ENCODE measurements at places on chromosomes 13 and 19. TPM values are rescaled to one million over a fixed set of nuclear protein-coding genes. Genes with fewer than 3 reads are reported as not detected.

The ETHE1 gene
- 73.7 TPM for total RNA-seq

DNA sequence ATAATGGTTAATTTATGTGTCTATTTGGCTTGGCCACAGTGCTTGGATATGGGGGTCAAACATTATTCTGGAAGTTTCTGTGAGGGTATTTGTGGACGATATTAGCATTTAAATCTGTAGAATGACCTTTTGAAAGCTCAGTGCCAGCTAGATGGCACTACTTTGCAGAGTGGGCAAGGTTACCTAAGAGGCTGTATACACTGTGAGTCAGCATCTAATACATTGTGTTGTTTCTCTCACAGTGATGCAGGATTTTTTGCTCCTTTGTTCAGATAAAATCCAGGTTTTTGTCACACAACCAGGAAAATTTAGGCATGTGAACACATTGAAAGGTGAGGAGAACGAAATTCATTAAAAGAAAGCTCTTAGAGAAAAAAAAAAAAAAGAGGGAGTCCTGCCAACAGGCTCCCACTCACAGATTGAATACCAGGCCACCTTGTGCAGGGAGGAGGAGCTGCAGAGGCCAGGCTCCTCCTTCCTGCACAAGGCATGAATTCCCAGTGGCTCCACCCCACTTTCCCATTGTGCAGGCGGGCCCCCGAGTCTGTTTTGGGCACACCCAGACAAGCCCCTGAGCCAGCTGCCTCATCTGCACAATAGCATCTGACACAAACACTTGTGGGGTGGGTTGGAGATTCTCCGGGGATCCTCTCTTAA lies 551.0 kb upstream of the ATXN8OS start:
- DNase-seq, result no peak
- H3K27me3 ChIP-seq, result no peaks in the 10 kb centered on the region
- H3K27ac ChIP-seq, result no peak overlapping the region
- H3K4me3 ChIP-seq, result no peak overlapping the region
- no peaks in the 10 kb centered on the region for H3K36me3 ChIP-seq

DNA sequence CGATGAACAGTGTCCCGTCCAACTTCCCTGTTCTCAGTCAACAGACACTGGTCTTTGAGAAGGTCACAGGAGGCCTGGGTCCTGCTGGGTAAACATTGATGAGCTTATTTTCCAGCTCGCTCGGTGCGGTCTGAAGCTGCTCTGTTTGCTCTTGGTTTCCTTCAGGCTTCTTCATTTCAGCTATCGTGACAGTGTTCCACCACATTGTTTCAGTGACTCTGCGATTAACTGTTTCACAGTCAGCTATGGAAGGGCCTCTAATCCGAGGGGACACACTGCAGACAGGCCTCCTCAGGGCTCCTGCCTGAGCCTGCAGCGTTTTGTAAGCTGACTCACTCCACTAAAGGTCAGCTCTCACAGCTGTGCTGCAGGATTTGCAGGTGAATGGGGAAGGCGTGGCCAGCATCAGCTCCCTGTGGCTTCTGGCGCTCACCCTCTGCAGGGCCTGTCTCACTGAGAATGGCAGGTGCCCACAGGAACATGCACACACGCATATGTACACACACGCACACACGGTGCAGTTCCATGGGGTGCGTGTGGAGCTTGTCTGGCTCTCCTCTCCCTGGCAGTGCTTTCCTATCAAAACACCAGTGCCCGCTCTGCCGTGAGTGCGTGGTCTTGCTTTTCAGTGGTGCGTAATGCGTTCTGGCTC lies 62.9 kb upstream of the MCF2L start:
- no peak overlapping the region for H3K4me3 ChIP-seq
- H3K27ac ChIP-seq, result no peak overlapping the region
- DNase-seq, result no peak
- H3K27me3 ChIP-seq, result no peaks in the 10 kb centered on the region
- H3K36me3 ChIP-seq, result no peaks in the 10 kb centered on the region

- peaks cover 8% of the 10 kb centered on the region for H3K4me1 ChIP-seq
- H3K36me3 ChIP-seq, result peaks cover 3% of the 10 kb centered on the region
- H3K27me3 ChIP-seq, result no peaks in the 10 kb centered on the region
- H3K27ac ChIP-seq, result no peak overlapping the region
Observed at GRCh38 chr19:55497763-55498162, 9.5 kb downstream of the SSC5D start.

- peaks cover 50% of the 10 kb centered on the region for H3K27me3 ChIP-seq
- no peak overlapping the region for H3K27ac ChIP-seq
- peaks cover 22% of the 10 kb centered on the region for H3K4me1 ChIP-seq
- H3K36me3 ChIP-seq, result no peaks in the 10 kb centered on the region
- no peak for DNase-seq
Observed at GRCh38 chr19:50721441-50722137, 1.6 kb upstream of the CLEC11A start.

The ANGPTL4 gene
- total RNA-seq, result not detected

- H3K4me3 ChIP-seq, result peak overlapping the region; percentile 94
- no peaks in the 10 kb centered on the region for H3K27me3 ChIP-seq
- H3K36me3 ChIP-seq, result peaks cover 67% of the 10 kb centered on the region
- no peak for DNase-seq
- peak overlapping the region; percentile 93 for H3K27ac ChIP-seq
Observed at GRCh38 chr19:48248081-48248833, 7.5 kb downstream of the CARD8 start.

The SHISA2 gene
- 0.32 TPM for total RNA-seq

GRCh38 chr13:114229506-114229905 lies 5.2 kb upstream of the CDC16 start:
- no peak overlapping the region for H3K27ac ChIP-seq
- no peak overlapping the region for H3K4me3 ChIP-seq
- no peaks in the 10 kb centered on the region for H3K36me3 ChIP-seq
- DNase-seq, result no peak

The PABPC3 gene
- total RNA-seq, result 0.40 TPM

DNA sequence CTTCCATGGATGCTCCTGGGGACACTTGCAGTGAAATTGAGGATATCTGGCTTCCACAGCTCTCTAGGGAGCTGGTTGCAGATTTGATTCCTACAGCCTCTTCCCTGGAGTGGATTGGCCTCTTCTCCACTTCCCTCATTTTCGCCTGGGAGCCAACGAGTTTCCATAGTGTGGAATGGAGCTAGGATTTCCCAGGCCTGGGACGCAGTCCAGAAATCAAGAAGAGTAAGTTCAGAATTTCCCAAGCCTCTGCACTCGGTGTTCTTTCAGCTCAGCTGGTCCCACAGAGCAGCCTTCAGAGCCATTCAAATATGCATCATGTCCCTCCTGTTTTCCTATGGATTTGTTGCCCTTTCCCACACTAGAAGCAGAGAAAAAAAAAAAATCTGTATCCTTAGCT lies 68.2 kb downstream of the RAP2A start:
- H3K27ac ChIP-seq, result no peak overlapping the region
- DNase-seq, result no peak
- H3K4me3 ChIP-seq, result no peak overlapping the region
- H3K27me3 ChIP-seq, result peaks cover 16% of the 10 kb centered on the region
- no peaks in the 10 kb centered on the region for H3K36me3 ChIP-seq

DNA sequence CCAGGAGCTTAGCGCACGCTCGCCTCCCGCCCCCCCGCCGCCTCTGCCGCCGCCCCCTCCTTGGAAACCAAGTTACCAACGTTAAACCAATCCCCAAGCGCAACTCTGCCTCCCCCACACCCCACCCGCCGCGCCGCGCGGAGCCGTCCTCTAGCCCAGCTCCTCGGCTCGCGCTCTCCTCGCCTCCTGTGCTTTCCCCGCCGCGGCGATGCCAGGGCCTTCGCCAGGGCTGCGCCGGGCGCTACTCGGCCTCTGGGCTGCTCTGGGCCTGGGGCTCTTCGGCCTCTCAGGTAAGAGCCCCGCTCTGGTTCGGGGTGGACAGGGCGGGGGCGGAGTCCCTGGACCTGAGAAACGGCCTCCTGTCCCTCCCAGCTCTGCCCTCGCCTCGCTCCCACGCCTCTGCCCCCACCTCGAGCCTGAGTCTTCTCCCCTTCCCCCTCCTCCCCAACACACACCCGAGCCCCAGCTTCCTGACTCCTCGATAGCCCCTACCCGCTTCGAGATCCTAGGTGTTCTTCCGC lies at the start of gene ICAM5:
ICAM5 (plus strand) TSS at position 117 of the 521 bp plus-strand sequence; CDS start at position 209, 92 bp downstream.
- peaks cover 69% of the 10 kb centered on the region for H3K27me3 ChIP-seq
- H3K27ac ChIP-seq, result peak within 1 kb of the TSS; percentile 74
- peaks cover 81% of the 10 kb centered on the region for H3K4me1 ChIP-seq
- H3K4me3 ChIP-seq, result peak within 1 kb of the TSS; percentile 66
- peaks cover 21% of the 10 kb centered on the region for H3K36me3 ChIP-seq

The TGFBR3L gene
- 1.4 TPM for total RNA-seq

GRCh38 chr13:113771709-113772331 lies 12.8 kb downstream of the TMEM255B start:
- no peak overlapping the region for H3K4me3 ChIP-seq
- DNase-seq, result no peak
- H3K4me1 ChIP-seq, result peaks cover 5% of the 10 kb centered on the region
- H3K27me3 ChIP-seq, result no peaks in the 10 kb centered on the region
- no peaks in the 10 kb centered on the region for H3K36me3 ChIP-seq
- H3K27ac ChIP-seq, result no peak overlapping the region

The CASP14 gene
- total RNA-seq, result not detected

DNA sequence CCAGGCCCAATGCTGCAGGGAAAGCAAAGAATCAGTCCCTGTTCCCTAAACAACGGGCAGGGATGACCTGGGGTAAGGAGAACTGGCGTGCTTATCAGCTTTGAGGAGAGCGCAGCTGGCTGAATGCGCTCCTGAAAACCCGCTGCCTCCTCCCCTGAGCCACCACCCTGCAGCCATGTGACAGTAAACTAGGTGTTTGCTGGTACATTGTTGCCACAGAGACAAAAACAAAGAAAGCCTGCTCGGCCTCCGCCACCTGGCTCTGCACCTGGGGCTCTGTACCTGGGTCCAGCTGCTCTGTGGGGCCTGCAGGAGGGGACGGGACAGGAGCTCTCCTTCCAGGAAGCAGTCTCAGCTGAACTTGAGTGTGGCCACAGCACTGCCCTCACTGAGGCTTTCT lies 21.8 kb downstream of the MCF2L start:
- H3K4me3 ChIP-seq, result no peak overlapping the region
- no peak overlapping the region for H3K27ac ChIP-seq
- no peaks in the 10 kb centered on the region for H3K27me3 ChIP-seq
- no peaks in the 10 kb centered on the region for H3K36me3 ChIP-seq
- no peaks in the 10 kb centered on the region for H3K4me1 ChIP-seq
- DNase-seq, result no peak

GRCh38 chr13:75749407-75749806 lies 113.3 kb downstream of the LMO7 start:
- H3K4me3 ChIP-seq, result no peak overlapping the region
- H3K4me1 ChIP-seq, result no peaks in the 10 kb centered on the region
- no peaks in the 10 kb centered on the region for H3K27me3 ChIP-seq
- DNase-seq, result no peak
- peaks cover 7% of the 10 kb centered on the region for H3K36me3 ChIP-seq
- H3K27ac ChIP-seq, result no peak overlapping the region

GRCh38 chr13:50068508-50068907 lies 53.3 kb downstream of the KCNRG start:
- no peak for DNase-seq
- H3K36me3 ChIP-seq, result peaks cover 54% of the 10 kb centered on the region
- H3K4me3 ChIP-seq, result no peak overlapping the region
- no peak overlapping the region for H3K27ac ChIP-seq

The SELENOV gene
- total RNA-seq, result not detected

DNA sequence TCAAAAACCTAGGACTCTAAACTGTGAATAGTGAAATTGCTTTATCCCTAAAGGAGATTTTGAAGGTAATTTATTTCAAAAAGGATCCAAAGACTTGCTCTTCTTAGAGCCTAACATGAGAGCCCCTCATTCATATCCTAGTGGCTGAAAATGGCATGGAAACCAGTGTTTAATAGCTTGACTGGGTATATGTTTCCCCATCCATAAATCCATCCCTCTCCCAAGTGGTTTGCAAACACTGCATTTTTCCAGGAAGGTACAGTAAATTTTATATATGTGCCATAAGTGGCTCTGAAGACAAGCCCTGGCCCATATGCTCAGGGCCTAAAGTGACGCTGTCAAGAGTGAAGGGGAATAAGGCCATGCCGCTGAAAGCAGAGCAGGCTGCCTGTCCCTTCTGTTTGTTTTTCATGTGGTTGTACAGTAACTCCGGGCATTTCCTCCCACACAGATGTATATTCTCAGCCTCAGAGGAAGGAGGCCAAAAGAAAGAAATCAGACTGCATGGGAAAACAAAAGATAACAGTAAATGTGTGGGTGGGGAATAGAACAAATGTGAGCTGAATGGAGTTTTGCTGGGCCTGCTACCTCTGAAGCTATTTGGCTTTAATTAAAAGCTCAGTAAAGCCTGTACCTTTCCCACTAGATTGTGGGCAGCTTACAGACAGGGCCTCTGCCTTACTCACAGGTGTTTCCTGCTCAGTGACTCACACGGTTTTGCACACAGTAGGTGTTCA lies 181.9 kb downstream of the PCDH9 start:
- no peak overlapping the region for H3K27ac ChIP-seq
- H3K4me1 ChIP-seq, result peaks cover 6% of the 10 kb centered on the region
- no peak overlapping the region for H3K4me3 ChIP-seq
- H3K27me3 ChIP-seq, result no peaks in the 10 kb centered on the region
- H3K36me3 ChIP-seq, result no peaks in the 10 kb centered on the region
- no peak for DNase-seq

GRCh38 chr13:27496006-27496405 lies 45.6 kb upstream of the MTIF3 start:
- H3K36me3 ChIP-seq, result no peaks in the 10 kb centered on the region
- no peak overlapping the region for H3K27ac ChIP-seq
- DNase-seq, result no peak
- peaks cover 4% of the 10 kb centered on the region for H3K27me3 ChIP-seq
- no peak overlapping the region for H3K4me3 ChIP-seq

The TICAM1 gene
- total RNA-seq, result 18.6 TPM

GRCh38 chr13:27088619-27089018 lies 83.0 kb downstream of the USP12 start:
- H3K4me3 ChIP-seq, result no peak overlapping the region
- DNase-seq, result no peak
- peaks cover 2% of the 10 kb centered on the region for H3K4me1 ChIP-seq

GRCh38 chr13:36858290-36858689 lies 39.3 kb downstream of the RFXAP start:
- no peak overlapping the region for H3K4me3 ChIP-seq
- H3K4me1 ChIP-seq, result peaks cover 12% of the 10 kb centered on the region
- DNase-seq, result no peak
- no peaks in the 10 kb centered on the region for H3K36me3 ChIP-seq

The NR2C2AP gene
- 37.2 TPM for total RNA-seq

All from activated CD4-positive, alpha-beta T cell treated with anti-CD3 and anti-CD28 coated beads, Interleukin-2, amount 10 ng/mL, durations not matched to agents 7 days and 5 days (primary cell).